ENCODE measurements at places on chromosomes 6 and 20.

GRCh38 chr20:13718171-13718570 is 66.5 kb downstream of the ESF1 start:
- DNase-seq = no peak

DNA sequence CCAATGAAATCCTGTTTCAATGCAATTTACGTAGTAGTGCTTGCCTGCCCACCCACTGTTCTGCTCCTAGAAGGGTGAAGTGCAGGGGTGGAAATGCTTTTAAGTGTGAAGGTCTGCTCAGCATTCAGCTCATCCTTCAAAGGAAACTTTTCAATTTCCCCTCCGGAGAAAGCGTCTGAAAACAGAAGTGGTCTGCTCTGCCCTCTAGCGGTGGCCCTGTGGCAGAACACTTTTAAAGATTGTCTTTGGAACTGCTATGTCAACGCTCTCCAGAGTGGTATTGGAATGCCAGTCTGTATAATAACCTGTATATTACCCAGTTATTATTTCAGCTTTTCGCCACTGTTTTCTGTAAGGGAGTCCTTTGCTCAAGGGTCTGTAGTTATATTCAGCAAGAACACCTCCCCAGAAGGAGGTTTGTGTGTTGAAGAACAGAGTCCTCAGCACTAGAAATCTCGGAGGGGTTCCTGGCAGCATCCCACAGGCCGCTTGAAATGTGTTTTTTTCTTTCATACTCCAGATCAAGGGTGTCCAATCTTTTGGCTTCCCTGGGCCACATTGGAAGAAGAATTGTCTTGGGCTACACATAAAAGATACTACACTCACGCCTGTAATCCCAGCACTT is 63.1 kb upstream of the KLHL31 start:
- DNase-seq = peak; percentile 62

DNA sequence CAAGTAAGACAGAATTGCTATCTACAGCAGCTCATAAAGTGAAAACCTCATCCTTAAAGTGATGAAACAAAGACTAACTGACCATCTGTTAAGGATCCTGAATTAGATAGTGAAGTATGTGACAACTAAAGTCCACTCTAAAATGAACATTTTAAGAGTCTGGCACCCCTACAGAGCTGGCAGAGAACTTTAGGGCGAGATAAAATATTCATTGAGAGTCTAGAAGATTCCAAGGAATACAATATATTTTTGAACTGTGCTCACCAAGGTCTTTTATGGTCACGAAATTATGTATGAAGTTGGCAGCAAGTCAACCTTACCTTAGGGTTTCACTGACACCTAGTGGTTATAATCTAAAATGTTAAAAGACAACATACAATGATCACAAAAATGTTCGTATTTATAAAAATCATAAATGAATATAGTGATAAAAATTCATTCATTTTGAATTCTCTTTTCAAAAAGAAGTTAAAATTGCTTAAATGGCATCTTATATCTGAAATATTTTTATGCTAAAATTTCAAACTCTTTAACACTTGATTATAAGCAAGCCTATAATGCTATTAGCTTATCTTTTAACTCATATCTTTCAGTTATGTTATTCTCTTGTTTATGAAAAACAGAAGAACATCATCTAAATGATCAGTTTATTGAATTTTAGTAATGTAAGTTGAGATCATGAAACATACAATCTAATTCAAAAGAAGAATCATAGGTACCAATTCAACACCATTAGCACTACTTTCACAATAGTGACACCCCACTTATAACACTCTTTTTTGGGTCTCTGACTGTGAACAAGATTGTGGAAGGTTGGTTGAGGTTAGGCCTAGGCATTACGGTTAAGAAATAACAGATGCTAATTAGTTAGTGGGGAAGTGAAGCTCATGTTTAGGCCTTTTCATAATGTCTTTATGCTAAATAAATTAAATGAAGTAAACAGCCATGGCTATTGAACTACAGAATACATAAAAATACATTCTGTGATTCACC is 27.5 kb downstream of the RSPH3 start:
- peak; percentile 61 for DNase-seq

DNA sequence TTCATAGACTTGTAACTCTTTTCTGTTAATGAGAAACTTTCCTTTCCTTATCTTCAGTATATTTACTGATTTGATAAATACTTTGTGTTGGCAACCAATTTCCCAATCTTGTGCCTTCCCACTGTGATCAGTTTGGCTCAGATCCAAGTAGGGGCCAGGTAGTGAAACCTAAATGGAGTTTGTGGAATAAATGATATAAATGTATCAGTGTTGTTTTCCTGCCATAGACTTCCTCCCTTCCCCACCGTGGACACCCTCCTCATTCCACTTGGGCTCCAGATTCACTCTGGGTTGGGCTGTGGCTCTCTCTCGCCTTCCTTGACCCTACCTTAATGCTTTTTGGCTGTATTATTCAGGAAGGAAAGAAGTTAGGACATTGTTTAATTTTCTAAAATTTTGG is 1.3 kb downstream of the ZKSCAN3 start:
- DNase-seq = no peak

DNA sequence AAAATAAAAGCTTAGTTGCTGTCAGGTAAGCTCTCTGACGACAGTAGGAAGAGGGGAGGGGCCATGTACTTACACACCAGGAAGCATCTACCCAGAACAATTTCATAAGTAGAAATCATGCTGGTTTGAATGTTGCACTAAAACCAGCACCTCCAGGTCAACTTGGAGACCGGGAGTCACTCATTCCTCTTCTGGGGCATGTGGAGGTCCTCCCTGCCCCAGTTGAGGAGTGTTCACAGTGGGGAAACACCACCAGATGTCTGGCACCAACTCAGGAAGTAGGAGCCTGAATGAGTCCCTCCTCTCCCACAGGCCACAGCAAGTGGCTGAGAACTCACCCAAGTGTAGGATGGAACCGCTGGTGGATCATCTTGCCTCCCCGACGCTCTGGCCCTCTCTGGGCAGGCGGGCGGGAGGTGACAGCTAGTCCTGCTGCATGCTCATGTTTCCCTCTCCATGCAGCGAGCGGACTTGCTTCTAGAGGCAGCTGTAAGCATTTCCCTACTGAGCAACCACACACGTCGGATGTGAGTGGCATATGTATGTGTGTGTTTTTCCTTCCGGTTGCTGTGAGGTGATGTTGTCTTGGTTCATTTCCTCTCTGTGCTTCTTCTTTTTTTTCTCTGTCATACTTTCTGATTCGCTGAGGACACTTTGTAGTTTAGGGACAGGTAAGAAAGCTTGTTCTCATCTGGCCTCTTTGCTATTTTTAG is 149.5 kb upstream of the NEDD9 start:
- DNase-seq = no peak

DNA sequence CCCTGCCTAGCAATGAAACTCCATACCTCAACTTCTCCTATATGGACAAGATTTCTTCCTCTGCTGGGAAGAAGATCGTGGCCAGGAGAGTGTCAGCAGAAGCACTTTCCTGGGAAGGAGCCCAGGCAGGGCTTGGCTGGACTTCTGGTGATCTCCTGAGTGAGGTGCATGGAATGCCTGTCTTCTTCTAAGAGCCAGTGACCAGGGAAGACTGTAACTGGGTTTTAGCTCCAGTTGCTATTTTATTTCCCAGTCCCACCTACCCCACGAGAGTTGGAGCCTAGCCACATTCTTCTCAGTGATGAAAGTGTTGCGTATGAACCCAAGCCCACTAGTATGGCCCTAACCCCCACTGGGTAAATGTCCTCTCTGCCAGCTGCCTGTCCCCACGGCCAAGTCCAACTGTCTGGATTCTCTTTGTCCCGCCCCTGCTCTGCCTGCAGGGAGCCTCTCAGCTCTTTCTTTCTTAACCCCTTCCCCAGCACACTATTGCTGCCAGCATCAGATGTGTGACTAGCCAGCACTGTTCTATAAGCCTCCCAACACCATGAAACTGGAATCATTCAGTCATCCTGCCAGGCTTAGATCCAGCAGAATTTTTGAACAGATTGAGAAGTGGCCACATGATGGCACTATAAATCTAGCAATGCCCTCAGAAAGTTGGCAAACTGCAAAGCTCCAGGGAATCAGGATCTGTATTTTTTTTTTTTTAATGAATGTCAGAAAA is 69.8 kb upstream of the FAM184A start:
- DNase-seq = peak; percentile 75

- DNase-seq = no peak
Observed at GRCh38 chr6:93083337-93084230, 335.8 kb downstream of the EPHA7 start.

DNA sequence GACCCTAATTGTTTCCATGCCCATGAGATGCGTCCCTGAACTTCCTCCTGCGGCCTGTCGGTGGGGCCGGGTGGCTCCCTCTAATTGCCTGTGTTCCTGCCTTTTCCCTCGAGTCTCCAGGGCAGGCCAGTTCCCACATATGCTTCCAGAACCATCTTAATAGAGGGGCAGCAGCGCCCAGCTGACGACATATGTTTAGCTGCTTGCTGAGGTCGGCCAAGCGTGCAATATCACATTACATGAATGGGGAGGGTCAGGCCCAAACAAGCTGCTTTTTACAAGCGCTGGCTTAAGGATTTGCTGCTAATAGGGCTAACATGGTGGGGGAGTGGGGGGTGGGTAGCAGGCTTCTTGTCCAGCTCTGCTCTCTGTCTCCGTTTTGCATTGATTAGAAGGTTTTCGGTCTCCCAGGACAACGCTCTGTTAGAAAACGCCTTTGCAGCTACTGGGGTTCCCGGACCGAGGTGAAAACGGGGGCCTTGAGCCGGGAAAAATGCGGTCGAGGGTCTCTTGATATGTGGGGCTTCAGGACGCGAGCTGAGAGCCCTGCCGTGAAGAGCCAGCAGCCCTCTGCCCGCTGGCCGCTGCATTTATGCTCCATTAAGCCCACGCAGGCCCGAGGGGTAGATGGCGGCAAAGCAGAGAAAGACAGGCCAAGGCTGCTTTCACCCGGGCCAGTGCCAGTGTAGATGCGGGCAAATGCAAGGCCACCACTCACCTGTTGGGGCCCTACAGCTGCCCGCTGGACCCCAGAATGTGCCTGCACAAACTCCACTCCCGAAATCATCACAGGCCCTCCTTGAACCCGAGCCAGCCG is 308.5 kb downstream of the BMP7 start:
- DNase-seq = no peak

- no peak for DNase-seq
Observed at GRCh38 chr6:100952006-100952405, 70.9 kb upstream of the ASCC3 start.

GRCh38 chr20:41232973-41233926 is 84.3 kb downstream of the ZHX3 start:
- DNase-seq = peak; percentile 93

GRCh38 chr6:98295515-98296175 is 538.7 kb upstream of the POU3F2 start:
- DNase-seq = no peak

DNA sequence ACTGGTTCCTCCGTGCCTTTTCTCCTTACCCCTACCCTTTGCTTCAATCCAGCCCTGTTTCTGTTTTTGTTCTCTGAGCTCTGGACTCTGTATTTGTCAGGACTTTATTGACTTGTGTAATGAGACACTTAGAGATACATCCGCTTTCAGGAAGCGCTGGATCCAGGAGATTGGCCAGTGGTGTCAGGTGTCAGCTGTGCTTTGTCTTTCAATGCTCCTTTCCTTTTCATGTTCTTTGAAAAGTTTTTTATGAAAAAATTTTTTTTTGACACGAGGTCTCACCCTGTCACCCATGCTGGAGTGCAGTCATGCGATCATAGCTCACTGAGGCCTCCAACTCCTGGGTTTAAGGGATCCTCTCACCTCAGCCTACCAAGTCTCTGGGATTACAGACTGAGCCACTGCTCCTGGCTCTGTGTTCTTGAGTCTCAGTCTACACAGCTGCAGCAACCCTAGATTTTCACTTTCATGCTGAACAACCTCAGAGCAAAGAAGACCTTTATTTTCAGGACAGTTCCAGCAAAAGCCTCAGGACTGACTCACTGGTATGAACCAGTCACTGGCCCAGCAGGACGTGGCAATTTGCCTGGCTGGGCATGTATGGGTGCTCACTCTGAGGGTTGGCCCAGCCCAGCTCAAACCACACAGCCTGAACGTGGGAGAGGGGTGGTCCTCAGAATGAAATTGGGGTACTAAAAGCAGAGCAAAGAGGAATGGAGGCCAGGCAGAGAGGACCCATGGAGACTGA is 108.5 kb downstream of the DHX35 start:
- DNase-seq = peak; percentile 81

DNA sequence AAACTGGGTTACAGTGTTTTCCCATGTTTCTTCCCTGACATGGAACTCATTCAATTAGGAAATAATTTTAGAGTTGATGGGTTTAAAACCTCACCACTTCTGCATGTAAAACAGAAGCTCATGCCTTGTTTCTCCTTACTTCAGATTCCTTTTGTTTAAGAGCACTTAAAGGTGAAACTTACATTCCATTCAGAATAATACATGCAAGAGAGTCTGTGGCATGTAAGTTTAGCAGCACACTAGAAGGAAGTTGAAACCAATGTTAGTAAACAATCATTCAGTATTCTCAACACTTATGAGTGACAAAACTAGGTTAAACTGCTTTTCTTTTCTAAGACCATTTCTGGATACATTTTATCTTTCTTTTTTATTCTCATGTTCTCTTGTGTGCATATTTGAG is 495.6 kb upstream of the PTCHD4 start:
- DNase-seq = no peak

- DNase-seq = no peak
Observed at GRCh38 chr20:57027777-57028176, 238.7 kb downstream of the BMP7 start.

DNA sequence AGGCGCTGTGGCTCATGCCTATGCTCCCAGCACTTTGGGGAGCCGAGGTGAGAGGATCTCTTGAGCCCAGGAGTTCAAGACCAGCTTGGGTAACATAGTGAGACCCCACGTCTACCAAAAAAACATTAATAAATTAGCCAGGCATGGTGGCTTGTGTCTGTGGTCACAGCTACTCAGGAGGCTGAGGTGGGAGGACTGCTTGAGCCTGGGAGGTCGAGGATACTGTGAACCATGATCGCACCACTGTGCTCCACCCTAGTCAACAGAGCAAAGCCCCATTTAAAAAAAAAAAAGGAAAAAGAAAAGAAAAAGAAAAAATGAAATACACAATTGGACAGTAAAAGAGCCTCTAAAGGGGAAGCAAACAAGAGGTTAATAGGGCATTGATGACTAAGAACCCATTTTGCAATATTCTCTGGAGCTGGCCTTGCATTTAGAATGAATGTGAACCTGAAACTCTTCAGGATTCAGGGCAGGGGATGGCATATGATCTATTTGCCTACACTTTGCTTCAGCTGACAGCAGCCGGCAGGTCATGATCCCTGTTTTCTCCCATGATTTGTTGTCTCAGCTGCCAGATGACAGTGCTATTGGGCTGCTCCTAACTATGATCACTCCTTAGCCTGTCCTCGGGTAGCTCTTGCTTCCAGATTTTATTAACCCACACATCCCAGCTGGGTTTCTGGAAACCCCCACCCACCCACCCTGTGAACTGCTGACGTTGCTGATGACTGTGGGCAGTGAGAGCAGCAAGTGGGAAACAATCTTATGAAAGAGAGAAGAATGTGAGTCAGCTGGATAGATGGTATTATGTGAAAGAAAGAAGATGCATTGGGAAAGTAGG is 83.8 kb upstream of the ELOVL5 start:
- DNase-seq = peak; percentile 66

DNA sequence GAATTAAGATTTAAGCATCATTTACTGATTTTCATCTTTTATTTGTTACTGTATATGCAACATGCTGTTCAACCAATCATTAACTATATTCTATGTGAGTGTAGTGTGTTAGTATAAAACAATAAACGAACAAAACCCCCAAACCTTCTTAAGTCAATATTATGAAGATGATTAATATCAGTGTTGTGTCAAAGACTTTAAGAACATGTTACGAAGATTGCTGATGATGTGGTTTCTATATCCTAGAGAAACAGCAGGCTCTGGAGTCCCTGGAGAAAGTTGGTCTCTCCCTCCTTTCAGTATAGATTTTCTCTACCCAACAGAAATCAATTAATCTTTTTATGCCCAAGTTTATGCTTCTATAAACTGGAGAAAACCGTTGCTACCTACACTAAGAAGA is 393.8 kb upstream of the HSF2 start:
- DNase-seq = no peak
